Muscle of arm (tissue), 14 donors: ENCODE measurements at places on chromosomes 7 and 10.

DNA sequence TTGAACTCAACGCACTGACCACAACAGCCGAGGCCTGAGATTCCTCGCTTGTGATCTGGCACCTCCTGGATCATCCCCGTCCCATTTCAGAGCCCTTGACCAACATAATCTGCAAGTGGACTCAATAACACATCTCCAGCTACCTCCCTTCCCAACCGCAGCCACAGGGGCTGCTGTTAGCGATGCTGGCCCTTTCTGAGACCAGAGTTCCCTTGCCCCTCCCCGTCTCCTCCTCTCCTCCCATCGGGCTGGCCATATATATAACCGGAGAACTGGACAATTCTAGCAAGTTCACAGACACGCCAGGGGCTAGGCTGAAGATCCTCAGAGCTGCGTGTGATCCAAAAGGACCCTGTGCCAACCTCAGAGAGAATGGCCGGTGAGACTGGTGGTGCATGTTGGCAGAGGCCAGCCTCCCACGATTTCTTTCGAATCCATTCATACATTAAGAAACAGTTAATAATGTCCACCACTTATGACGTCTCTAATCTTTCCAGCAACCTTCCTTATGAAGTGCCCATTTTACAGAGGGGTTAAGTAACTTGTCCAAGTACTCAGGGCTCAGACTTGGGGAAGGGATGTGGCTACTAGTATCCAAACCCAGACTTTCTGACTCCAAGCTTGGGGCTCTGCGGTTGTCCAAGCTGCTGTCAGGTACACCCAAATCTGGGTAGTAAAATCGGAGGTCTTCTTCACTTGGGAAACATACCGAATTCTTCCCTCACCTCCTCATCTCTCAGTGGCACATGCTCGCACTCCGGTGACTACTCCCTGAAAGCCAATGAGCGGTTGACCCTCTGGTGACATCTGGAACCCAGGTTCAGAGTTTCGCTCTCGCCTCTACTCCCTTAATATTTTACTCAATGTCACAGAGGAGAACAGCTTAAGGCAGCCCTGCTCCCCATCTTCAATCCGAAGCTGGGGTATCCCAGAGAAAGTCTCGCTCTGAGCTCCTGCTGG, 11.2 kb upstream of the FEZF1 start:
- no peak for DNase-seq

GRCh38 chr10:12214093-12214492, 18.1 kb downstream of the CDC123 start:
- DNase-seq, result no peak

- DNase-seq, result no peak
Measured at GRCh38 chr7:14793151-14793550, 109.4 kb downstream of the DGKB start.

DNA sequence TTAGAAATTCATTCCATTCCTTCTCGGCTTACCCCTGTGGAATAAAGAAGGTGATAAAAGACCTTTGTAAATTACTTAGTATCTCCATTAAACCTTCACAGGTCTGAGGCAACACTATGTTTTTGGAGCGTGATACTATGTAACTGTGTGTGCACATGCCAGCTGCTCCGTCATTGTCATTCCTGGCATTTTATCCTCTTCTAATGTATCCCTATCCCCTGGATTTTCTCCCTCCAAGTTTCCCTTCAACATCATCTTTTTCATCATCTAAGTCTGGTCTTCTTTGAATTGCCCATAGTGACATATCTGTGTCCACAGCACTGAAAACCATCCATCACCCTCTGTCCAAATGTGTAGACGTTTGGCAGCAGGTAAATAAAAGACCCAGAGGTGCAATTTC, 125.7 kb downstream of the TEX36 start:
- peak; percentile 19 for DNase-seq

DNA sequence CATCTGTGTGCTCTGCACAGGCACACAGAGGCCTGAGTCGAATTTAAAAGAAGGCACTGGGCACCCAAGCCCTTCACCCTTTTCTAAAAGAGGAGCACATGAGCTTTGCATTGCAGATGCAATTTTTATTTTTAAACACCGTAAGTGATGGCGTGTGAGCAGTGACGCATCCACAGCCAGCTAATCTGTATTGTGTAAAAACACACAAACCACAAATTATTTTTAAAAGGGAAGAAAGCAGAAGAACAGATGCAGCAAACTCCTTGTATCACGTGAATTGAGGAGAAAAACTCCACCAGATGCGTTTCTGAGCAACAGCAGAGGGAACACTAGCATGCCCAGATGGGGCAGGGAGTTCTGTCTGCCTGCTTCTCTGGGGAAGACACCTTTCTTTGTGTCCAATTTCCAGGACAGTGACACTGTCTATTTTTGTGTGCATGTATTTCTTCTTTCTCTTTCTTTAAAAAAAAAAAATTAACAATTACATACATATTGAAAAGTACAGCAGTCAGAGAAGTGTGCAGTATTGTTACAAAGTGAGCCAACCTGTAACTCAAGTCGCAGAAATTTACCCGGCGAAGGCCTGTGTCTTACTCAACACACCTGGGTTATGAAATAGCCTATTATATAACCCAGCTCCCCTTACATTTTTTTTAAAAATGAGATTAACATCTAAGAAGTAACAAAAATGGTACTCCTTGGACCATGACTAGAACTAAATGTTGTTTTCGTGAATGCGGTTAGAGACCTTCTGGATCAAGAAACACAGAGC, 39.2 kb downstream of the EEPD1 start:
- DNase-seq, result no peak

DNA sequence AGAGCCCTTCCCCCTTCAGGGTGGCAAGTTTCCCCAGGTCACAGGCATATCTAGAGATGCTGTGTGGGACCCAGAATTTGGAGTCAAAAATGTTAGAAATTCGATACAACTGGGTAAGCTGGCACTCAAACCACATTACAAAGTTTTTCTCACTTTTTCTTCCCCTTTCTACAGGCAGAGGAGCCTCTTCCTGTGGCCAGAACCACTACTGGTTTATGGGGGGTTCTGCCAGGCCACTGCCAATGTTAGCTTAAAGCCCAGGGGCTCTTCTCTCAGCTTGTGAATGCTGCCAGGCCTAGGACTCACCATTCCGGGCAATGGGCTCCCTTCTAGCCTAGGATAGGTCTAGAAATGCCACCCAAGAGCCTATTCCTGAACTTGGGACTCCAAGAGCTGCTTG, 617.9 kb upstream of the PHF14 start:
- DNase-seq, result no peak

GRCh38 chr7:44982535-44982923, 3.7 kb upstream of the MYO1G start:
- no peak for DNase-seq

GRCh38 chr10:71504168-71504567, 107.4 kb downstream of the CDH23 start:
- DNase-seq, result no peak

- no peak for DNase-seq
Measured at GRCh38 chr10:75598998-75599397, 167.6 kb downstream of the LRMDA start.

DNA sequence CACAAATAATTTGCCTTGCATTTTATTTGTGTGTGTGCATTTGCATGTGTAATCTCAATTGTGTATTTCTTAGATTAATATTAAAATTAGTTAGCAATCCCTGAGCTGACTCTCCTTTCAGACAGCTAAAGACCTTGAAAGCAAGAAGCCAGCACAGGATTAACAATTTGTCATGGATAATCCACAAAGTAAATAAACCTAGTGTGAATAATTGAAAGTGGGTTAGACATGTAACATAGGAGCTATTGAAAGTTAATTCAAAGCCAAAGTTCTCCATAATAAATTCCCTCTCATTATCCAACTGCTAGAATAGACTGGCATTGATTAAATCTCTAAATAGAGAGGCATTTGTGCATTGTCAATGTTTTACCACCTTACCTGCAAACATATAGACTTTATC, 326.1 kb downstream of the PLXDC2 start:
- no peak for DNase-seq

DNA sequence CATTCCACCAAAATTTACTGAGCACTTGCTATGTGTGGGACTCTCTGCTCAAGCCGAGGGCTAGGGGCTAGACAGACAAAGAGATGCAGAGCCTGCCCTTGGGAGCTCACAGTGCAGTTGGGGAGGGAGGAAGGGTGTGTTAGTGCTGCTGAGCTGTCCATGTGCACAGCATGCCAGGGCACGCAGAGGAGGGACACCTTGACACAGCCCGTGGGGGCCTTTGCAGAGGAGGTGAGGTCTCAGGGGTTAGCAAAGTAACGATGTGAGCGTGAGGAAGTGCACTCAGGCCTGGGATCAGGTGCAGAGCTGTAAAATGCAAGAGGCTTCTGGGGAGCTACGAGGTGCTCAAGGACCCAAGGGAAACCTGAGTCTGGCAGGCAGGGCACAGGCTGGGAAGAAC, 16.3 kb downstream of the PRKCQ start:
- DNase-seq, result no peak

GRCh38 chr7:145978769-145979168, 137.8 kb upstream of the CNTNAP2 start:
- no peak for DNase-seq

GRCh38 chr10:119456435-119456810, 86.1 kb downstream of the RGS10 start:
- DNase-seq, result no peak

GRCh38 chr7:57769958-57770357, 320.0 kb downstream of the ZNF716 start:
- DNase-seq, result no peak

- DNase-seq, result no peak
Measured at GRCh38 chr7:82851121-82851520, 311.6 kb downstream of the PCLO start.

DNA sequence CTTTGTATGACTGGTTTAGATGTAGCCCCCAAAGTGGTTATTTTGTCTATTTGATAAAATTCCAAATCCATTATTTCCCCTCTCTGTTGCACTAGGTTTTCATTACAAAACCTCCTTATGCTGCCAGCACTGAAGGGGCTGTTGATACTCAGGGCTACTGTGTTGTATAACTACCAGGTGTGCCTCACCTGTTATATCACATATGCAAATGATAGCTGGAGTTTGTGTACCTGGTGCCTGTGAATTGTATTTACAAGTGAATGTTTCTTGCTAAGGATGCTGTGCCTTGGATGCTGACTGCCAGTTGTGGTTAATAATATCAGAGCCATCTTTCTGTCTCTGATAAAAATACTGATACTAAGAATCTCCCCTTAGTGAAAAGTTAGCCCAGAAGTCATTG, 84.8 kb upstream of the CCDC6 start:
- no peak for DNase-seq
